RPMI8226 (cell line): ENCODE measurements at places on chromosomes 4 and X.
A peak's percentile ranks its signal among the peaks of the same experiment; 100 is the strongest.

DNA sequence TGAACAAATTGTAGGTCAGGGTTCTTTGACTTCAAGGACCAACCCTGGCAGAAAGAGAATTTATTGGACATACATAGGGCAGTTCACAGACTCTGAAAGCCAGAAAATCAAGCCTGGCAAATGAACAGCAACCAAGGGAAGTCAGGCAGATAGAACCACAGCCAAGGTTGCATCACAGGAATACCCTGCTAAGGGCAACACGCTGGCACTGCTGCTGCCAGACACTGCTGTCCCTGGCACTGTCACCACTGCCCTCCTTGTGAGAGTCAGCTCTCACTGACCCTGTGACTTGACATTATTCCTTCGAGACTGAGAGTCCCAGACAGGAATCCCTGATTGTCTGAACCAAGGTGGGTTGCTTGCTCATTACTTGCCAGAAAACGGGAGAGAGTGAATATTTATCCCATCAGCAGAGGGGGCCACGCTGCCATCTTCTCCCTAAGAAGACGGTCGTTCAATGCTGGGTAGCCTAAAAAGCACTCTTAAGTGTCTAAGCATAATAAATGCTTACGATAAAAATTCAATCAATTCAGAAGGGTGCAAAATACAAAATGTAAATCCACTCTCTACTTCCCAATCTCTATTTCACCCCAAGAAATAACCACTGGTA is 23.2 kb upstream of the PTTG2 start:
- DNase-seq, result no peak

- DNase-seq, result no peak
These were observed 20.7 kb downstream of the NALF2 start for GRCh38 chrX:69524781-69525363.

DNA sequence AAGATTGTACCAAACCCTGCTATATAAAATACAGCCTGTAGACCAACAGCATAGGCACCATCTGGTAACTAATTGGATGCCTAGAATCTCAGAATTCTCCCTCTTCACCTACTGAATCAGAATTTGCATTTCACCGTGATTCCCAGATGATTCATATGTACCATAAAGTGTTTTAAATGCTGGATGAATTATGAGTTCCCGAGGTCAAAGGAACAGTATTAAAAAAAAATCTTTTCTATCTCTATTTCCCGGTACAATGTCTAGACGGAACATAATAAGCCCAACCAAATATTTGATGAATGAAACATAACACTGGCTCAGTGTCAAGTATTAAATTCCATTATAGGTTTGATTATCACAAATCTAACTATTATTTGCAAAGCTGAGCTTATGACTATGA is 280.0 kb downstream of the ANKRD50 start:
- DNase-seq, result no peak

DNA sequence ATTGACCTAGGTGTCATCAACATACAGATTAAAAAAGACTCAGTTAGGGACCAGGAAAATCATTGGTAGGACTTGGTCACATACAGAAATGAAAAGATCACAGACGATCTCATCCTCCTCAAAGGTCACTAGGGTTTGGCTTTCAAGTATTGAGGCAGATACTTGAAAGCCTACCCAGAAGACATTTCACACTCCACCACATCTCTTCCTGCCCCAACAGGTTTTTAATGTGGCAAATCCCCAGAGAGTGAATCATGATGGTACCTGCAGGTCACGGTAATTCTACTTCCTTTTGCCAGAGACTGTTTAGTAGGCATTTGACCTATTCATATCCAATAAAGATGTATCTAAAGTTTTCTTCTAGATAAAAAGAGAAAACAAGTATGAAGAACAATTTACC is 44.1 kb downstream of the INPP4B start:
- DNase-seq, result no peak

DNA sequence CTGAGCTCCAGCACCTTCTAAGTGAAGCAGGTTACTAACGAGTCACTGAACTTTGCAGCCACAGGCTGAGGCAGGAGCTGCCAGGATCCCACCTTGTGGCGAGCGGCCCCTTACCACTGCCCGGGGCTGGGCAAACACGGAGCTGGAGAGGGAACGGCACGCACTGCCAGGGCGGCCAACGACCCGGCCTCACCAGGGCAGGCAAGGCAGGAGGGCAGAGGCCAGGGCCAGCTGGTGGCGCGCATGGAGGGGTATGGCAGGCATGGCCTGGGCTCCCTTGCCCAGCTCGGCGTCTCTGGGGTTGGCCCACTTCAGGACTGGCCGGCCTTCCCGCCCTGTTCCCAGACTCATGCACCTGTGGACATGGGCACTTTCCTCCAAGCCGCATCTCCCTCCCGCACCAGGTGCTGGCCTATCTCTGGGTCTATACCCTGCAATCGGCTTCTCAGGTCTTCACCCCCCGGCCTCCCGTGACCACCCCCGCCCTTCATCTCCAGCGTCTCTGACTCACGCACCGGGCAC is 64.9 kb downstream of the FAM53A start:
- no peak for DNase-seq

DNA sequence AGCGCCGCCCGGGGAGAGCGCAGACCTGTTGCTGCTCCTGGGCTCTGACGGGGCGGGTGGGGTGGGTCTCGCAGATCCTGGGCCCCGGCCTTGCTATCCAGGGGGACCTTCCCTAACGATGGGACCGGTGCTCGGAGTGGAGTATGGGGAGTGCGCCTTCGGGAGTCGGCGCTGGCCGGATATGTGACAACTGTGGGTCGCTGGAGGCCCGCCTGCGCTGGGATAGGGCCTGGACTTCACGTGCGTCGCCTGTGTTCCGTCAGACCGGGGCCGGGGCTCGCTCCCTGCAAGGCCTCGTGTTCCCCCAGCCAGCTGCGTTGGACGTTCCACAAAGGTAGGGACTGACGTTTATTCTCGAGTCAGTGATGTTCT is 1.3 kb downstream of the TBL1X start:
- peak; percentile 50 for DNase-seq

DNA sequence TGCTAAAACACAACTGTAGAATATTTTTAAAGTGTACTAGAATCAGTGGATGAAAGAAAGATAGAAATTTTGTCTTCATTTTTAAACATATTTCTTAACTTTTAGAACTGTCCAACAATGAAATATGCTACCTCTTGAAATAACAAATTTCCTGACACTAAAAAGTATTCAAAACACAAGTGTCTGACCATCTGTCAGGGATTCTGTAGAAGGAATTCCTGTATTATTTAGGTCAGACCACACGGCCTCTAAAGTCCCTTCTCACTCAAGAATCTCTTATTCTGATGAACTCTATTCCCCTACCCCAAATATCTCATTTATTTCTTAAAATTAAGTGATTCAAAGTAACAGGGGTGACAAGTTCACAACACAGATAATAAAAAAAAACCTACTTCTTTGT is 99.1 kb downstream of the MAML3 start:
- no peak for DNase-seq

GRCh38 chr4:74446193-74446868 is 1.4 kb downstream of the AREG start:
- no peak for DNase-seq

- DNase-seq, result no peak
These were observed 47.6 kb upstream of the MORC4 start for GRCh38 chrX:107047622-107048021.

DNA sequence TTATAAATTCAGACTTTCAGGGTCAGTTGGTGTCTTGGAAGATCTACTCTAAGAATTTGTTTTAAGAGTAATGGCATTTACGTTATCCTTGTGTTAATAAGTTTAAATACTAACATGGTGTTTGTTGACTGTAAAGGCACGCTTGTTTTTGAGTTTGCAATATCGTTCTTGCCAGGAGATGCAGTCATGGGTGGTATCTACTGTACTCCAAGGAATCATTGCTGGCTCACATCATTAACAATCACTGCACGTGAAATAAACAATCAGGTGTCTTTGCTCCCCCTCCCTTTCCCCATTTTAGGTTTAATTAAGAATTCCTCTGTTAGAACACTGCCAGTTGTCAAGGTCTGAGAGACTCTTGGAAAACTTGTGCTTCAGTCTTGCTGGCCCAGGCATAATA is 1.6 kb downstream of the HHIP start:
- no peak for DNase-seq

DNA sequence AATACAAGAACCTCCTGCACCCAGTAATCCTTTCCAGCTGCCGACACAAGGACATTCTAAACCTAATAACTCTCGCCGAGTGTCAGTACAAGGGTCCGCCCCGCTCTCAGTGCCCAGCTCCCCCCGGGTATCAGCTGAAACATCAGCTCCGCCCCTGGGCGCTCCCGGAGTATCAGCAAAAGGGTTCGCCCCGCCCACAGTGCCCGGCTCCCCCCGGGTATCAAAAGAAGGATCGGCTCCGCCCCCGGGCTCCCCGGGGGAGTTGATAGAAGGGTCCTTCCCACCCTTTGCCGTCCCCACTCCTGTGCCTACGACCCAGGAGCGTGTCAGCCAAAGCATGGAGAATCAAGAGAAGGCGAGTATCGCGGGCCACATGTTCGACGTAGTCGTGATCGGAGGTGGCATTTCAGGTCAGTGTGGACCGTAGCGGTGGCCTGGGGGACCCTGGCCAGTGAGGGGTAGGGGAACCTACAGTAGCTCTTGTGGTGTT is at the start of gene MAOA:
TSS of gene MAOA (plus strand) at position 295 of the 490 bp plus-strand sequence. CDS start at position 338, 43 bp downstream.
- no peak for DNase-seq

DNA sequence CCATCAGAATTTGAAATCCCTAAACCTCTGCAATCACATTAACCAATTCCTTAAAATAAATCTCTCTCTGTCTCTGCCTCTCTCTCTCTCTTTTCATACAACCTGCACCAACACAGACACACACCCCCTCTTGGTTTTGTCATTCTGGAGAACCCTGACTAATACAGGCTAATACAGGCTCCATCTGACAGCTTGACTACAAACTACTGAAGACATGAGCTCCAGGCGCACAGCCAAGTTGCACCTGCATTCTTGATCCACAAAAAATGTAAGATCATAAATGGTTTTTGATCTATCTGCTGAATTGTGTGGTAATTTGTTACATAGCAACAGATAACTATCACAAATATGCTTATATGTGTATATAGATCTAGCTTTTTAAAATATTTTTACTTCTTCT is 2414.2 kb downstream of the PCDH7 start:
- no peak for DNase-seq

- no peak for DNase-seq
These were observed 58.7 kb downstream of the NBDY start for GRCh38 chrX:56787734-56788152.

DNA sequence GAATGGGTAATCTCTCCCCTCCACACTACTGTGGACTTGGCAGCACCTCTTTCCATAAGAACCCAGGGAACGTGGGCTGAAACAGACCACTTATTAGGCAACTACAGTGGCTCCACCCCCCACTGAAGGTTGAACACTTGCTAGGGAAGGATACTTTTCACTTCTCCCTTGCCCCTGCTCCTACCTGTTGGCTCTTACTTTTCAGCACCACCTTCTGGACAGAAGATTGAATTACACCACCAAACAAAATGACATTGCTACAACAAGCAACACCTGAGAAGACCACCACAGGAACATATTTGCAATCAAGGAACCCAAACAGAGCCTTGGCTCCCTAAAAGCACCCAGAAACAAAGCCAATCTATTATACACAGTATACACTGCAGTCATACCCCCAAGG is 132.1 kb upstream of the CXCL13 start:
- peak; percentile 7 for DNase-seq

DNA sequence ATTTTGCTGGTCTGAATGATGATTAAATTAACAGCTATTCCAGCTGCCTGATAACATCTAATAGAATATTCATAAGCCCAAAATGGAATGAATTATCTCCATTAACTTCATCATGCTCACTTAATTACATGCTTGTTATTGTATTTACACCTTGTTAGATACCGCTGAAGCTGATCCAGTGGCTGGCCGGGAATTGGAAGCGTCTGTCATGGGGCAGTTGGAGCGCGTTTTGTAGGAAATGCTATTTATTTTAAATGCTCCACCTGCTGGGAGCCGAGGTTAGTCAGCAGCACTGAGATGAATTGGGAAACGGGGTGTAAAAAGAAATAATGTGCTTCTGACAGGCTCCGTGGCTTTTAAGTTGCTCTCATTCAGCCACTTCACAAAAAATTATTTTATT is 25.2 kb downstream of the ARX start:
- DNase-seq, result no peak

GRCh38 chr4:168411318-168412150 is 68.8 kb downstream of the DDX60L start:
- DNase-seq, result no peak

- DNase-seq, result no peak
These were observed 22.2 kb upstream of the GPM6A start for GRCh38 chr4:175834312-175834672.

- DNase-seq, result no peak
These were observed 25.2 kb downstream of the TET2 start for GRCh38 chr4:105171912-105172311.

DNA sequence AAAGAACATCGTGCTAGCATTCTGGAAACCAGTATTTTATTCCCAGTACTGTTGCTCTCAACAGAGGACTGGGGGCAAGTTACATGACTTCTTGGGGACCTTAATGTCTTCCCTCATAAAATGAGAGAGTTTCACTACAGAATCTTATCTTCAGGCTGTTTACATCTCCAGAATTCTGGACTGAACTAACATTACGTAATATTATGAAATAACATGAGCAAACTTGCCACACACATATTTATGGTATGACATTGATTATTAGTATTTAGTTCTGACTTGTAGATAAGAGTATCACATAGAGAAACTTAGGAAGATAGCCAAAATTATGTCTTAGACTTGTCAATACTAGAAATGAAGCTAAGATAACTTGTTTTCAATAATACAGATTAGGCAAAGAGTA is 68.0 kb downstream of the NFKB1 start:
- no peak for DNase-seq

GRCh38 chr4:169013396-169013795 is 3.3 kb upstream of the CBR4 start:
- DNase-seq, result no peak
